ENCODE measurements at places on chromosomes 6 and 20.

- no peak for DNase-seq
Observed at GRCh38 chr6:138944412-138944811, 43.6 kb downstream of the REPS1 start.

GRCh38 chr6:118288355-118289124 is 259.6 kb upstream of the PLN start:
- DNase-seq = no peak

DNA sequence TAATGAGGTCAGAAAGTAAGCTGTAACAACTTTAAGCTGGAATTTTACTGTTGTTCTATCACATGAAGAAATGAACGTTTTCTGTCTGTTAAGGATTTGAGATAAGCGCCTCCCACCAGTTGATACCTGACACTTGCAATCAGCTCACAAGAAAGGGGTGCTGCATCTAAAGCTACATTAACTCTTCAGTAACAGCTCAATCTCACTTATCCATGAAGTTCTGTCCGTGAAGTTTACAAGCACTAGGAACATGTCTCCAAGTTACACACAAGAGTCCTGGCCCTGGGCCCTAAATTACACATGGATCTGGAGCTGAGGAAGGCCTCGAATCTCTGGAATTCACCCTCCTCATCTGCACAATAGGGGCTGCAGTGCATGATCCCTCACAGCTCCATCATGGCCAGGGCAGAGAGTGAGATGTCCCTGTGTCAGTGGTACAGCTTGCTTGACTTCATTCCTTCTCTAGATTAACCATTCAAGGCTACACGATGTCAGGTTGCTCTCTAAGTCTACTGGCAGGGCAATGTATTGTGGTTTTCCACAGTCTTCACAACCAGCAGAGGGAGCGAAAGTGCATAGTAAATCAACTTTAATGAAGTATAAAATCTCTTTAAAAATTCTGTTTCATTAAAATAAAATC is 182.4 kb upstream of the MCHR2 start:
- DNase-seq = no peak

DNA sequence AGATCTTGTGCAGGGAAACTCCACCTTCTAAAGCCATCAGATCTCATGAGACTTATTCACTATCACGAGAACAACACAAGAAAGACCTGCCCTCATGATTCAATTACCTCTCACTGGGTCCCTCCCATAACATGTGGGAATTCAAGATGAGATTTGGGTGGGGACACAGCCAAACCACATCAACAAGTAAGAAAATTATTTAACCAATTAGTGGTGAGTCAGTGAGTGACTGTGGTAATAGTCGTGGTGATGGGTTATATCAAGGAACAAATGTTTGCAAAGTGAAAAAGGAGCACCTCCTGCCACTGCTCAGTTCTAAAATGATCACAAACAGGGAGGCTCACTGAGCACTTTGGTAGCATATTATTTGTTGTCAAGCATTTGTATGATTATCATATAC is 20.6 kb downstream of the EPM2A start:
- no peak for DNase-seq

GRCh38 chr6:167933847-167934246 is 63.6 kb upstream of the KIF25 start:
- DNase-seq = no peak

GRCh38 chr6:46923476-46923875 is 1.7 kb upstream of the ADGRF5 start:
- no peak for DNase-seq

DNA sequence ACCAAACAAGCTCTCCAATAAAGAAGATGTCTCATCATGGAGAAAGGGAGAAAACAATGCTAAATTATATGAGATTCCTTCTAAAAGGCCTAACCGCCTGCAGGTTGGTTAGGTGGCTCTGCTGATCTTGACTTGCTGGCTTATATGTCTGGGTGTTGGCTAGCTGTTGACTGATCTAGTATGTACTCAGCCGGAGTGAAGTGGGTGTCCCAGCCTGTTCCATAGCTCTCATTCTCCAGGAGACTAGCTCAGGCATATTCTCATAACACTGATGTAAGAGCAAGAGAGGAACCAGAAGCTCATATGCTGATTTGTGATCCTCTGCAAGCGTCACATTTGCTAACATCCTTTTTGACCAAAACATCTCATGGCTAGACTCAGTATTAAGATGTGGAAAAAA is 473.0 kb downstream of the BMP2 start:
- no peak for DNase-seq

DNA sequence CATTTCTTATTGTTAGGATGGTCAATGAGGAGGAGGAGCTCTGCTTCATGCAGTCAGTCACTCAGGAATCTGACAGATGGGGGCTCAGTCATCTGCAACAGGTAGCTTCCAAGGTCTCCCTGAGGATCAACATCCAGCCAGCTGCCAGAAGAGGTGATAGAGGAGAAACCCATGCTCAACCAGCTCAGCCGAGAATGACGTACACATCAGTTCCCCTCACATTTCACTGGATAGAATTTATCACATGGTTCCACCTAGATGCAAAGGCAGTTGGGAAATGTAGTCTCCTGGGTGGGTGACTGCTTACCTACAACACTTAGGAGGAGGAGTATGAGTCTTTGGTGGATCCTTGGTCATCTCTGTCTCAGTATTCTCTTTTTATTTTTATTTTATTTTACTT is 144.5 kb downstream of the CEBPB start:
- DNase-seq = peak; percentile 86

DNA sequence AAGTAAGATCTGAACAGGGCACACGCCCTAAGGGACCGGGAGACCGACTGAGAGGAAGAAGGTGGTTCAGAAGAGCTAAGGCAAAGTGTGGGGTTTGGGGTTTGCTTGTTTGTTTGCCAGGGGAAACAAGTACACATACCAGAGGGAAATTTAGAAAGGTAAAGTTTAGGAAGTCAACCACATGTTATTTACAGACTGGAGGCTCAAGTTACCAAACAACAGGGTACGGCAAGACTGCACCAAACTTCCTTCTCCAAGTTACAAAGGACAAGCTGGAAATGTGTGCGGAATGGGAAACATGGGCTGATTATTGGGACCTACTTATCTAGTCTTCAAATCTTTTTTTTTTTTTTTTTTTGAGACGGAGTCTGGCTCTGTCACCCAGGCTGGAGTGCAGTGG is 11.2 kb downstream of the PREP start:
- no peak for DNase-seq

GRCh38 chr6:108113557-108114519 is 39.3 kb upstream of the OSTM1 start:
- no peak for DNase-seq

GRCh38 chr6:70797625-70798024 is 129.9 kb downstream of the SMAP1 start:
- no peak for DNase-seq

DNA sequence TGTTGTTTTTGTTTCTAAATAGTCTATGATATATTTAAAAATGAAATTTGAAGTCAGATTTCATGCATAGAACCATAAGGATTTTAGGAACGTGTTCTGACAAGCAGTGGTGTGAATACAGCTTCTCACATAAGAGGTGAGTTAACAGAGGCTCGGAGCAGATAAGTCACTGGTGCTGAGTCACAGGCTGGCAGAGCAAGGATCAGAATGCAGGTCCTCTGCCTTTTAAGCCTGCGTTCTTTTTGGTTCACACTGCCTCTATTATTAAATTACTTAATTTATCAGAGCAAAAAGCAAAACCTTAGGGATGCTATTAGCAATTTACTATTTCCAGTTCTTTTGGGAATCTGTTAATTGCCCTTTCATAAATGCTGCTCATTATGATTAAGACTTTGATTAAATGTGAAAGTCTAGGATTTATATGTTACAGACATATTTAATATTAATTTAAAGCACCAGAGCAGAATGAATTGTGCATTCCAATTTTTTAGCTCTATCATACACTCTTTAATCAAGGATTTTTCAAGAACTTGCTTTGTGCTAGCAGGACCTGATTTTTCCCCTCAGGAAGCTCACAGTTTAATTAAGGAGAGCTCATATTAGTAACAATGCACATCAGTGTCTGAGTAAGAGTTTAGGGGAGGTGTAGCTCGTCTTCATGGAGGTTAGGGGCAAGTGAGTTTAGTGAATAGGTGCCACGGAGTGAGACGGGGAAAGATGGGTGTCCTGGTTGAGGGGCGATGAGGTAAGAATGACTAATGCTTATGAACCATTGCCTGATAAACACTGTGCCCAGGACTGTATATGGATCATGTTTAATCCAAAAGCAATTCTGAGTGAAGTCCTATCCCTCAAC is 212.7 kb upstream of the AGPAT4 start:
- DNase-seq = no peak
